Activated naive CD4-positive, alpha-beta T cell treated with Interleukin-2 at 50 U/mL for 16 hours (primary cell): ENCODE measurements at places on chromosomes 11 and 22.

DNA sequence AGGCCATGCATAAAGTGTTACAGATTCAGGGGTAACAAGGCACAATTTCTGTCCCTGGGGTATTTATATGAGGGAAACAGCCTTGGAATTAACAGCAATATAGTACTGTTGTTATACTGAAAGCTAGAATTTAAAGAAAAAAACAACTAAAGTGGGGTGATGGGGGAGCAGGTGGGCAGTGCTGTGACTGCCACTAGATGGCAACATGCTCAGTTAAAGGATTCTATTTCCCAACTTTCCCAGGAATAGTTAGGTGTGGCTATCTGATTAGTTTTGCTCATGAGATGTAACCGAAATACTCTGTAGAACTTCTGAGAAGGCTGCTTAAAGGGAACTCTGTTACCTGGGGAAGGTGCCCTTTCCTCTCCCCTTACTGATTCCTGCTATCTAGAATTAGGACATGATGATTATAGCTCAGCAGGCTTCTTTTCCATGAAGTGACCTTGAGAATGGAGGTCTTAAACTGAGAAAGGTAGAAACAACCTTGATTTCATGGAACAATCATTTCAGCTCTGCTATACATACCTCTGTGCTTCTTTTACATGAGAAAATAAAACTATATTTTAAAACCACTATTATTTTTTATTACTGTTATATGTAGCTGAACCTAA, 102.6 kb downstream of the RELT start:
- DNase-seq: no peak

DNA sequence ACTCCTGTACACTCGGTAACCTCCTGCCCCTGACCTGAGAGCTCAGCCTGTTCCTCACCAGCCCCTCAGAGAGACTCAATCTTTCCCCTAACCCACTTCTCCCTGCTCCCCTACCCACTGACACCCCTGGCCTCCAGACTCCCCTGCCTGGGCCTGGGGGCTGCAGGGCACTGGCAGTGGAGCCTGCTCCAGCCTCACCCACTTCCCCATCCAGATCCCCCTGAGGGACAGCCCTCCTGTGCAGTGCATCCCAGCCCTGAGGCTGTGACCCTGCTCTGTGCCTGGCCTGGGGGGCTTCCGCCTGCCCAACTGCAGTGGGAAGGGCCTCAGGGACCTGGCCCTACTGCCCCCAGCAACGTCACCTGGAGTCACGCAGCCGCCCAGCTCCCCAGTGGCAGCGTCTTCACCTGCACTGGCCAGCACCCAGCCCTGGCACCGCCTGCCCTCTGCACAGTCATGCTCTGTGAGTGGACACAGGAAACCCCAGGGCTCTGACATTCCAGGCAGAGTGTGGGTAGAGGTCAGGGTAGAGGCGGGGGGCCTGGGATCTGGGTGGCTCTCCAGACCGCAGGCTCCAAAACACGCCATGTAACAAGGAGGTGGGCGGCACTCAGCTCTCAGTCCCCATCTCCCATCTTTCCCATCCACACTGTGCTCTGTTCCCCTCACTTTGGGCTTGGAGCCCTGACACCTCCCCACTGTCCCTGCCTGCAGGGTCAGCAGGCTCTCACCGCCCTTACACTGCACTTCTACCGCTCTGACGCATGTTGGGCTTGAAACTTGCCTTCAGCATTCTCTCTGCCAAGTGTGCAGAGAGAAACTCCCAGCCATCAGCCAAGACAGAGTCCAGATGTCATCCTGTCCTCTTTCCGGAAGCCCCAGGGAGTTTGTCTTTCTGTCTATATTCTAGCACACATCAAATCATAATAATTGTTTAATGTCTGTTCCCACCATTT, 5.1 kb downstream of the VSIG10L2 start:
- DNase-seq: no peak

DNA sequence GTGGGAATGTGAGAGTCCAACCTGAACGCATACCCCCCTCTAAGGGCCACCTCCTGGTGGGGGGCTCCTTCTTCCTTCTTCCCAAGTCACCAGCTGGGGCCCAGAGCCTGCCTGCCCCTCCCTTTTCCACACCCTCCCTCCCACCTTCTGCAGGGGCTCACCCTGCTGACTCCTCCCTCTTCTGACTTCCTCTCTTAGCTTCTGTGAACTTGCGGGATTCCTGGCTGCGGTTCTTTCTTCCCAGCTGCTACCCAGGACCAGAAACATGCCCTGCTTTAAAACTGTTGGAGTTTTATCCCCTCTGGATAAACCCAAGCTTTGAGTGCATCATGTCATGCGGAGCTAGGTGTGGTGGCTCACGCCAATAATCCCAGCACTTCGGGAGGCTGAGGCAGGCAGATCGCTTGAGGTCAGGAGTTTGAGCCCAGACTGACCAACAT, 10.2 kb downstream of the LRRC74B start:
- no peak for DNase-seq

DNA sequence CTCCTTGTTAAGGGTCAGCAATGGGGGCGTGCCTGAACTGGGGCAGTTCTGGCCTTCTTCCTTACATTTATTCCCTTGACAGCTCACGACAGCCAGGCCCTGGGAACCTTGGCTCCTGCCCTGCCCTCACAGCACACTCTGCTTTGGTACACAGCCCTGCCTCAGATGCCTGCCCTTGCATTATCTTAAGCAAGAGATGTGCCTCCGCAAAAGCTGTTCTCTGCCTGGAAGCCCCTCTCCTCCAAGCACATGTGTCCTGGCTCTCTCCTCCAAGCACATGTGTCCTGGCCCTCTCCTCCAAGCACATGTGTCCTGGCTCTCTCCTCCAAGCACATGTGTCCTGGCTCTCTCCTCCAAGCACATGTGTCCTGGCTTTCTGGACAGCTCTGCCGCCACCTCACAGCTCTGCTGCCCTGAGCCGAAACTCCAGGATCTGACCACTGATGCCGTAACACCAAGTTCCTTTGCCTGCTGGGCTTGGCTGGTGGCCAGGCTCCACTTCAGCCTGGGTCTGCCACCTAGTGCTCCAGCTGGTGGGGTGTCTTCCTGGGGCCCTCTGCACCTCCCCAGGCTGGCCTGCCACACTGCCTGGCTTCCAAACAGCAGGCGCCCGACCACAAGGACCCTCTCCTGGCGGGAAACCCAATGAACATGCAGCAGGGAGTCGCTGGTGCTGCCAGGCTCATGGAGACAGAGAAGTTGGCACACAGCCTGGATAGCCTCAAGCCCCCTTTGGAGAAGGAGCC, 53.0 kb downstream of the SCUBE1 start:
- no peak for DNase-seq

GRCh38 chr22:45499746-45500145, 2.9 kb upstream of the FBLN1 start:
- no peak for DNase-seq

DNA sequence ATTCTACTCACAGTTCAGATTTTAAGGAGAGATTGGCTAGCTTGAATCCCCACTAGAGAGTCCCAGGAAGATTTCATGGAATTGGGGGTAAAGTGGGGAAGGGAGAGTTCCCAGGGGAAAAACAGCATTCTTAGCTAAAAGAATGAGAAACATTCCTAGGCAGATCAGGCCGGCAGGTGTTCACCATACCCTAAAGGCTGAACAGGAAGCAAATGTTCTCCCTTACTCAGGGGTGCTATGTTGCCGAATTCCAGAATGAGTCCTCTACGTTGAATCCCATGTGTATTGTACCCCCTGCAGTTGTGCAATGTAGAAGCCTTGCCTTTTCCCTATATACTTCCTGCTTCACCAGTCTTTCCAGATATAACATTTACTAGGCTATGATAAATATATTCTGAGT, 135.2 kb upstream of the NCAM1 start:
- DNase-seq: no peak

GRCh38 chr11:36088266-36088972, 144.6 kb downstream of the LDLRAD3 start:
- DNase-seq: no peak

DNA sequence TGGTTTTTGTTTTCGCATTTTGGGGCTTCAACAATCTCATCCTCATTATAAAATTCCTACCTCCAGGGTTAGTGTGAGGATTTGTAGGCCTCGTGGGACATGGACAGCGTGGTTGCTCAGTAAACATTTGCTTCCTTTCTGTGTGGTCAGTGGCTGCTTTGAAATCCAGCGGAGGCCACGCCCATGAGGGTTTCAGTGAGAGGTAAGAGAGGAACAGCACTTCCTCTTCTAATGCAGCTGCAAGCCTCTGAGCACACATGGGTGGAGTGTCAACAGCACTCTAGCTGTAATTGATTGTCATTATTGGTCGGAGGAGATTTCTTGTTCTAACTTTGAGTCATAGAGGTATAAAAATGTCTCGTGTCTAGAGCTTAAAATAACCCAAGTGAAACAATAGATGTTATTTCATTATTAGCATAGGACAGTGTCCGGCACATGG, 6.0 kb upstream of the ARHGAP42 start:
- no peak for DNase-seq

DNA sequence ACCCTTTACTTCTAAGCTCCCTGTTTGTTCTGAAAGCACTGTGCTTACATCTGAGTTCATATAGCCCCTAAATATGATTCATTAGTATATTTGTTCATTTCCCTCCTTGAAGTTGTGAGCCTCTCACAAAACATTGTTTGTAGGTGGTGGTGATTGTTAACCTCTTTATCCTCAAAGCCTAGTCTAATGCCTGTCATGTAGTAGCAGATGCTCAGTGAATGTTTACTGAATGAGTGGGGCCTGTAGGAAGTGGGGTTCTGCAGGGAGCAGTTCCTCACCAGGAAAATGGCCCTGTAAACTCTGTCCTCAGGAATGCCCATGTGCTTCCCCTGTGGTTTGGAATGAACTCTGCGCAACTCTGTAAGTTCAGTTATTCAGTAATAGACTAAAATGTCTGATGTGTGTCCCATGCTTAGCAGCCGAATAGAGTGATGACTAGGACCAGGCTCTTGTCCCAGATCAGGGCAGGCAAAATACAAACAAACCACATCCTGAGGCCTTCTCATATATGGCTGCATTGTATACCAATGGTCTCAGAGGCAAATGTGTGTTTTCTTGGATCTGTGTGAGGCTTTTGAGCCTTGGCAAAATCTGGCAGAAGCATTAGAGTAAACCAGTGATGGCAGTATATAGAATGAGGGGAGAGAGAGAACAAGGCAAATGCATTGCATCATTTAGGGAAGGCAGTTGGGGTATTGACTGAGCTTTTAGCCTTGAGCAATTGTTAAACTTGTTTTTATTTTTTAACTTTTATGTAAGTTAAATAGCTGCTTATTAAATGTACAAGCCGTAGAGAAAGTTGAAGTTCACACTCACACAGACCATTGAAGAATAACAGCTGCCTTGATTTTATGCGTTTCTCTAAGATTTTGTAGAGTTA, 91.4 kb upstream of the BIRC3 start:
- no peak for DNase-seq

DNA sequence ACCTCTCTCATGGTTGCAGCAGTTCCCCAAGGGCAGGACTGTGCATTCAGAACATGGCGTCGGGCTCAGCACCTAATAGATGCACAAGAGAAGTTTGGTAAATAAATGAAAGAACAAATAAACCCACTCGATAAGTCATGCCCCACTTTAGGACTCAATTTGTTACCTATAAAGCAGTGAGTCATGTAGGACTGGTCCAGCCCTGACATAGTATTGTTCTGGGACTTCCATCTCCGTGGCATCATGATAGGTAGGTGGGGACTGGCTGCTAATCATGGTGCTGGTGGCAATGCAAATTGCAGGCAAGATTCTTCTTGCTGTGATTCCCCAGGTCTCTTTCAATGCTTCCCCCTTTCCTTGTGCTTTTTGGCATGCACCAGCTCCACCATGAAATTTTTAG, 118.2 kb upstream of the CSNK2A3 start:
- DNase-seq: no peak

DNA sequence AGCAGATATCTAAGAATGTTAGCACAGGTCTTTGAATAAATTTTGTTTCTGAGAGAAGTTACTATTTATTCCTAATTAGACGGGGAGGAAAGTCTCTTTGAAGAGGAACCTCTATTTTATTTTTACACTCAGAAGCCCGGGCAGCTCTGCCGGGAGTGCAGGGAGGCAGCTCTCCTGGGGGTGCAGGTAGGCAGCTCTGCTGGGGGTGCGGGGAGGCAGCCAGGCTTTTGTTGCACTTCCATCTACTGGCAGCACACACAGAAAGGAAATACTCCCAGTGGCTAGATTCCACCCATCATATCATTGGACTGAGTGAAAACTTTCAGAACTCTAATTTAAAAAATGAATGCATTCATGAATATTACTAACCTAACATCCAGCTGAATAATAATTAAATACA, 24.6 kb downstream of the OR10A6 start:
- DNase-seq: no peak

- no peak for DNase-seq
These were observed at the start of gene MYO7A for GRCh38 chr11:77127920-77128691. Gene MYO7A (plus strand): TSS chr11:77128246. CDS start chr11:77130635, 2,389 bp downstream.

- DNase-seq: no peak
These were observed 12.6 kb downstream of the RRAS2 start for GRCh38 chr11:14346303-14346955.
